Left ventricle myocardium superior (tissue), 1 donor: ENCODE measurements at places on chromosomes 1 and 21. TPM values are rescaled to one million over a fixed set of nuclear protein-coding genes. Genes with fewer than 3 reads are reported as not detected.

Gene PPIAL4G
- total RNA-seq, result not detected

Gene LCE2A
- total RNA-seq, result not detected

DNA sequence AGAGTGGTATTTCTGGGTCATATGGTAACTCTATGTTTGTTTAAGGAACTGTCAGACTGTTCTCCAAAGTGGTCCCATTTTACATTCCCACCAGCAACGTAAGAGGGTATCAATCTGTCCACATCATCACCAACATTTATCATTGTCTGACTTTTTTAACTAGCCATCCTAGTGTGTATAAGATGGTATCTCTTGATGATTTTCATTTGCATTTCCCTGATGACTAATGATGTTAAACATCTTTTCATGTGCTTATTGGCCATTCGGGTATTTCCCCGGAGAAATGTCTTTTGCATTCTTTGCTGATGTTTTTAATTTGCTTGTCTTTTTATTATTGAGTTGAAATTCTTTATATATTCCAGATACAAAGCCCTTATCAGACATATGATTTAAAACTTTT, 370.1 kb upstream of the NR5A2 start:
- no peak for DNase-seq

- DNase-seq, result no peak
Measured at GRCh38 chr1:168700575-168701268, 28.3 kb downstream of the DPT start.

Gene GATAD2B
- 34.6 TPM for total RNA-seq

GRCh38 chr1:39977202-39977601, 22.3 kb downstream of the MFSD2A start:
- DNase-seq, result no peak

Gene RGS13
- not detected for total RNA-seq

Gene C8A
- not detected for total RNA-seq

Gene LCE1D
- not detected for total RNA-seq

Gene PRAMEF26
- not detected for total RNA-seq

GRCh38 chr1:215256936-215257679, 174.6 kb downstream of the KCNK2 start:
- no peak for DNase-seq

DNA sequence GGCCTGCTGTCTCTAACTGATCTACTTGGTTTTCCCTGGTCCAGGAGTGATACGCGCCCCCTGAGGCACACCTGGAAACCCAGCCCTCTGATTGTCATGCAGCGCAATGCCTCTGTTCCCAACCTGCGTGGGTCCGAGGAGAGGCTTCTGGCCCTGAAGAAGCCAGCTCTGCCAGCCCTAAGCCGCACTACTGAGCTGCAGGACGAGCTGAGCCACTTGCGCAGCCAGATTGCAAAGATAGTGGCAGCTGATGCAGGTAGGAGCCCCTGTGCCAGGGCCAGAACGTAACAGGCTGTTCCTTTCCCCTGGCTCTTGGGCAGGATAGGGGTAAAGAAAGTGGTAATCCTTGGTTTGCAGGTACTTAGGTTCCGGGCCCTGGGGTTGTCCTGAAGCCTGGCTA, 6.8 kb downstream of the MTFR1L start:
- no peak for DNase-seq

DNA sequence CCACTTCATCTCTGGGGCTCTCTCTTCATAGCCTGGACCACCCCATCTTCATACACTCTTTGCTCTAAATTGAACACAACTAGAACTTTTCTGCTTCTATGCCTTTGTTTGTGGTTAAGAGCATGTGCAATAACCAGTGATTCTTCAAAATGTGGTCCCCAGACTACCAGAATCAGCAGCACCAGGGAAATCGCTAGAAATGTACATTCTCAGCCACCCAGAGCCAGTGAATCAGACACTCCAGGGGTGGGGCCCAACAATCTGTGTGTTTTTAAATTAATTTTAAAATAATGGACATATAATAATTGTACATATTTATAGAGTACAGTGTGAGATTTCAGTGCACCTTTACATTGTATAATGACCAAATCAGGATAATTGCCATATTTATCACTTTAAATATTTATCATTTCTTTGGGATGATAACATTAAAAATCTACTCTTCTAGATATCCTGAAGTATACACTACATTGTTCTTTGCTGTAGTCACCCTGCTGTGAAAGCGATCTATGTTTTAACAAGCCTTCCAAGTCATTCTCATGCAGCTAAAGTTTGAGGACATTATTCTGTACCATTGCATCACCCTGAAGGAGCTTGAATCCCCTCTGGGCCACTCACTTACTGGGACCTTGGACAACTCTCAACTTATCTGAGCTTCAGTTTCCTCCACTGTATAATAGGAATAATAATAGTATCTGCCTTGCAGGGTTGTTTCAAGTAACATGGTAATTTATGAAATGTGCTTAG, 10.8 kb downstream of the GRHL3 start:
- no peak for DNase-seq

Gene HPCA
- total RNA-seq, result not detected

Gene GPA33
- 0.07 TPM for total RNA-seq

Gene PLA2G5
- 47.1 TPM for total RNA-seq

GRCh38 chr21:17491716-17492414, 21.0 kb upstream of the CXADR start:
- no peak for DNase-seq

- no peak for DNase-seq
Measured at GRCh38 chr1:22566161-22566560, 2.9 kb downstream of the EPHA8 start.

Gene PKP1
- 0.25 TPM for total RNA-seq

GRCh38 chr1:174724219-174724618, 275.5 kb upstream of the CACYBP start:
- DNase-seq, result no peak

Gene ERMAP
- total RNA-seq, result 5.1 TPM

- DNase-seq, result peak; percentile 71
Measured at GRCh38 chr1:226985839-226986463, 45.9 kb downstream of the COQ8A start.

DNA sequence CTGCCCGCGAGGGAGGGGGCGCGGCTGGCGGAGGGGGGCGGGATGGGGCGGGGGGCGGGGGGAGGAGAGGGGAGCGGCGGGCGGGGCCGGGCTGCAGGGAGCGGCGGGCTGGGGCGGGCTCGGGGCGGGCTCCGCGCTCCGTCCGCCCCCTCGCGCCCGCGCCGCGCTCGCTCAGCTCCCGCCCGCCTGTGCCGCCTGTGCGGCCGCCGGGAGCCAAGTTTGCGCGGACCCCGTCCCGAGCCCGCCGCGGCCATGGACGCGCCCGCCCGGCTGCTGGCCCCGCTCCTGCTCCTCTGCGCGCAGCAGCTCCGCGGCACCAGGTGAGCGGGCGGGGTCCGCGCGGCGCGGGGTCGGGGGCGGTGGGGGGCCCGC, at the start of gene GABRD:
GABRD (plus strand) TSS at position 174 of the 372 bp plus-strand sequence; CDS start at position 253, 79 bp downstream.
- DNase-seq, result no peak

- no peak for DNase-seq
Measured at GRCh38 chr1:3907031-3907534, 7.0 kb upstream of the C1orf174 start.

- no peak for DNase-seq
Measured at GRCh38 chr1:30742963-30743559, 14.5 kb downstream of the LAPTM5 start.

- no peak for DNase-seq
Measured at GRCh38 chr1:2643414-2644077, 10.7 kb upstream of the MMEL1 start.

DNA sequence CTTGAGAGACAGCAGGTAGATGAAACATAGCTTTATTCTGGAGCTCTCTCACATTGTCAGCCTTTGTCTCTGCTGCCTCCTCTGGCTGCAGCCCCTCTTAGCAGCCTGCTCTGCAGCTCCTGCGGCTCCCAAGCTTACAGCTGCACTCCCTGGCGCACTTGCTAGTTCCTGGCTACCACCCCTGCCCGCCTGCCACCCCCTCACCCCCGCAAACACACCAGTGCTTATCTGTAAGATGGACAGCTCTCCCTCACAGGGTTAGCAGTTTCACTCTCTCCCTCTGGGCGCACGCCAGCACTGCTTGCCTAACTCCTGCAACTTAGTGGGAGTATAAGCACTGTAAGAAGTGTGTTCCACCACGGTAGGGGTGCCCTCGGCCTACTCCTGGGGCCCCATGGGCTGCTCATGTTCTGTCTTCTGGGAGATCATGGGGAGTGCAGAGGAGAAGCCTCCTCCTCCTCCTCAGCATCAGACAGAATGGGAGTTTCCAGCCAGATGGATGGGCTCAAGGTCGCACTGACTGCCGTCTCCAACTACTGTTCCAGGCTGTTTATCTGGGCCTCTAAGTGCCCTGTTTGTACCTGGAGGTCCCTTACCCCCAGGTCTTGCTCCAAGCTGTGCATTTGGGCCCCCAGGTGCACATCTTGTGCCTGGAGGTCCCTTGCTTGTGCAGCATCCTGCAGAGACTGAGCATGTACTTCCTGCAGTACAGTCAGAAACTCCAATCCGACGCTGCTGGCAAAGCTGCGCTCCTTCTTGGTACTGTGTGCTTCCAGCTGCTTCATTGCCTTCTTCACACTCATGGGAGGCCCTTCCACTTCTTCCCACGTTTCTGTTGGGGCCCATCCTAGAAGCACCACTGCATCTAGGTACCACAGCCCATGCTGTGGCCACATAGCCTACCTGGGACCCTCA, 1388.1 kb downstream of the AMY1C start:
- peak; percentile 36 for DNase-seq

Gene KCNJ10
- total RNA-seq, result not detected

DNA sequence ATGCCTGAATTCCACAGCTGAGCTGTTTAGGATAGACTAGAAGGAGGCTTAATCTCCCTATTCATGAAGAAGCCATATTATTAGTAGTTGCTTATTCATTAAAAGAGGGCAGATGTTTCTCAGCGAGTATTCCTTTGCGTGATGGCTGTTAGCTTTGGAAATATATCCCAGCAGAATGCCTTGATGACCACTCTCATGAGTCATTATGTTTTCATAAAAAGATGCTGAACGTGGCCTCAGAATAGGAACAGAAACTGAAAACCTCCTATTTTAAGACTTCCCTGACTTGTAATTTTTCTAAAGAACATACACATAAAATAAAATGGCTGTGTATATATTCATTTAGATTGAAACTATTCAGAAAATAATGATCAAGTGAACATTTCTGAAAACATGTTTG, 9.6 kb upstream of the PLA2G4A start:
- DNase-seq, result no peak

Gene FH
- total RNA-seq, result 242 TPM

Gene MTMR11
- 2.5 TPM for total RNA-seq

DNA sequence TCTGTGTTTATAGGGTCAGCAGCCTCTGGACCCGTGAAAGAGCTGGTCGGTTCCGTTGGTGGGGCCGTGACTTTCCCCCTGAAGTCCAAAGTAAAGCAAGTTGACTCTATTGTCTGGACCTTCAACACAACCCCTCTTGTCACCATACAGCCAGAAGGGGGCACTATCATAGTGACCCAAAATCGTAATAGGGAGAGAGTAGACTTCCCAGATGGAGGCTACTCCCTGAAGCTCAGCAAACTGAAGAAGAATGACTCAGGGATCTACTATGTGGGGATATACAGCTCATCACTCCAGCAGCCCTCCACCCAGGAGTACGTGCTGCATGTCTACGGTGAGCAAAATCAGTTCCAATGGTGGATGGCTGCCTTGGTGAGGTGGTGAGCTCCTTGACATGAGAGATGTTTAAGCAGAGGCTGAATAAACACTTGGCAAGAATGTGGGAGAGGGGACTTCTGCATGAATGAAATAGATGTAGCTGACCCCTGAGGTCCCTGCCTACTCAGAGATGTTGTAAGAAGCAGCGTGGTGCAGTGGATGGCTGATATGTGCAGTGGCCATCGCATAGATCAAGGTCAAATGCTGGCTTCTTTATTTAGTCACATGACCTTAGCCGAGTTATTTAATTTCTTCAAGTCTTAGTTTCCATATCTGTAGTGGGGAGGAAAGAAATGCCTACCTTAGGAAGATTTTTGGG, 9.3 kb downstream of the SLAMF7 start:
- no peak for DNase-seq

DNA sequence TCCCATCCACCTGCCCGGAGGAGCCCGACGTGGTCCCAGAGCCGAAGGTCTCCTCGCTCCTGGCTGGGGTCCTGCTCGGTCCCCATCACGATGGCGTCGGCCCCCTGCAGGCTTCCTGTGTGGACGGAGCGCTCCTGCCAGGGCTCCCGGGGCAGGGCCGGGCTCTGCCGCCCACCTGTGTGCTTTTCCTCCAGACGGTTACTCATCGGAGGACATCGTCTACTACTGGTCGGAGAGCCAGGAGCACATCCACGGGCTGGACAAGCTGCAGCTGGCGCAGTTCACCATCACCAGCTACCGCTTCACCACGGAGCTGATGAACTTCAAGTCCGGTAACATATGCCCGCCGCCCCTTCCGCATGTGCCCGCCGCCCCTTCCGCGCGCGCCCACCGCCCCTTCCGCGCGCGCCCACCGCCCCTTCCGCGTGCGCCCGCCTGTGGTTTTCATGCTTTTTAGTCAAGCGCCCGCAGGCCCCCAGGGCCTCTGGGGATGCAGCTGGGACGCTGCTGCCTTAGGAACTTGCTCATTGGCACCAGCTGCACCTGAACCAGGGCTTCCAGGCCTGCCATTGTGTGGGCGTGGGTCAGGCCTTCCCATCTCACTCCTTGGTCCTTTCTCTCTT, 8.9 kb downstream of the GABRD start:
- no peak for DNase-seq

DNA sequence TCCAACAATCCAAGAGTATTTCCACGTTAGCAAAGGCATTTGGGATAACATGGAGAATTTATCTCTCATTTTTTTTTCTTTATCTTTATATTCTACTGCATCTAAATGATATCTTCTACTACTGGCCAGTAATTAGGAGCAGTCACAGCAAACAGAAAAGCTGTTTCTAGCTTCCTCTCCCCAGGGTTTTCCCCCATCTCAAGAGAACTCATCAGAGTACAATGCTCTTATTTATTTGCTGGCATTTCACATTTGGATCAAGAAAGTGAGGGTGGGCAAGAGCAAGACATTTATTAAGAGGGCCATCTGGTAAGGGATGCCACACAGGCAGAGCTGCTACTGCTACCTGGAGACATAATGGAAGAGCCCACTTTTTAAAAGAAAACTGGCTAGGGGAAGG, 368.2 kb downstream of the USH2A start:
- no peak for DNase-seq

Gene ANKRD65
- 2.1 TPM for total RNA-seq

GRCh38 chr1:17338706-17339493, 30.9 kb downstream of the PADI4 start:
- no peak for DNase-seq

GRCh38 chr1:173205146-173206051, 1.7 kb downstream of the TNFSF4 start:
- no peak for DNase-seq

Gene SPRR2B
- not detected for total RNA-seq
